ENCODE measurements at places on chromosomes 4 and X.

- no peak for DNase-seq
Observed at GRCh38 chrX:106286053-106286650, 118.0 kb downstream of the PWWP3B start.

DNA sequence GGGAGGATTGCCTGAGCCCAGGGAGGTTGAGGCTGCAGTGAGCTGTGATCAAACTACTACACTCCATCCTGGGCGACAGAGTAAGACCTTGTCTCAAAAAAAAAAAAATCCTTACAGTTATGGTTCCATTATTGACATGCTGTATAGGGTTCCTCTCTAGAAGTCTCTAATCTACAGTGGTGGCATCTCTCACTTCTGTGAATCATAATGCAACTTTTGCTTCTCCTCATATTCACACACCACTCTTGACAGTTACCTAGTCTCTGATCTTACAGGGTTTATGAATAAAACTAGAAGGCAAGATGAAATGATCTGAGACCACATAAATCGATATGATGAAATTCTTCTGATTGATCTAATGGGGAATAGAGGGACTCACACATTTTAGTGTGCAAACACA is 40.6 kb downstream of the DOCK11 start:
- no peak for DNase-seq

GRCh38 chrX:13845721-13846378 is 29.0 kb upstream of the GPM6B start:
- DNase-seq, result no peak

DNA sequence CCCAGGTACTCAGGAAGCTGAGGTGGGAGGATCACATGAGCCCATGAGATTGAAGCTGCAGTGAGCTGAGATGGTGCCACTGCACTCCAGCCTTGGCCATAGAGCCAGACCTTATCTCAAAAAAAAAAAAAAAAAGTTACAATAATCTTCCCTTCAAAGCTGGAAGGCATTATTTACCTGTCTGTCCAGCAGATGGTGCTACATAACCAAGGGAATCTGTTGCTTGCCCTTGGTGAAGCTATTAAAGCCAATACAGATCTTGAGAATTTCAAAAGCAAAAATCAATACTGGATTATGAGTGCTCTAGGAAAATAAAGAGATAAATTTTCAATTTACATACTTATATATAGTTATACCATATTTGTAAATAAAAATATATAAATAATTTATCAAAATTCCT is 25.9 kb downstream of the PKD2 start:
- no peak for DNase-seq

- DNase-seq, result no peak
Observed at GRCh38 chrX:46704767-46705386, 54.0 kb downstream of the SLC9A7 start.

GRCh38 chrX:45912316-45912715 is 632.9 kb downstream of the ZNF674 start:
- DNase-seq, result no peak

GRCh38 chrX:39883666-39884065 is 214.1 kb downstream of the BCOR start:
- DNase-seq, result no peak

GRCh38 chr4:35695003-35695402 is 549.3 kb downstream of the ARAP2 start:
- DNase-seq, result no peak

DNA sequence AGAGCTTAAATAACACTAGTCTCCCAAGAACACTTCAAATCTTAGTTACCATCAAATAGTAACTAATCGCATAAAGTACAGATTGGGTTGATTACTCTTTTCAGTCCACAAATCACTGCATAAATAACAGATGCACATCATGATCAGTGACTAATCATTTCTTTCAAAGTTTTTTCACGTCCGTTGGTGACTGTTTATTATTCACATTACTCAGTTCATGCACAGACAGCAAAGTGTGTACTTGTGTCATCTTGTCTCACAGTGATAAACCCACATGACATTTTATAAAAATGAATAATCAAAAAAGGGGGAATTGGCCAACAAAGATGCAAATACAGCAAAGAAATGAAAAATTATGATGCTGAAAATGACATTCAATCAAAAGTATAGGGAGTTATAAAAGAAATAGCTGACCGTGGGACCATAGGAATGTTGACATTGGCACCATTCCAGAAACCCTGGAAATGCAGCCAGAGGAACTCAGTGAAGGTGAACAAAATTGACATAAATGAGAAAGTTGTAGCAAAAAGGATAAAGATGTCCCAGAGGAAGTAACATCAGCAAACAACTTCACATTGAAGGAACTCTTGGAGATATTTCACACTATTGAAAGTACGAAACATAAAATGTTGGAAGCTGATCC is 161.5 kb downstream of the SOX3 start:
- no peak for DNase-seq

GRCh38 chr4:131531087-131531486 is 1618.0 kb upstream of the PCDH10 start:
- DNase-seq, result no peak

GRCh38 chrX:53682885-53683555 is 3.5 kb downstream of the HUWE1 start:
- no peak for DNase-seq

GRCh38 chr4:30783751-30784150 is 63.6 kb downstream of the PCDH7 start:
- no peak for DNase-seq

DNA sequence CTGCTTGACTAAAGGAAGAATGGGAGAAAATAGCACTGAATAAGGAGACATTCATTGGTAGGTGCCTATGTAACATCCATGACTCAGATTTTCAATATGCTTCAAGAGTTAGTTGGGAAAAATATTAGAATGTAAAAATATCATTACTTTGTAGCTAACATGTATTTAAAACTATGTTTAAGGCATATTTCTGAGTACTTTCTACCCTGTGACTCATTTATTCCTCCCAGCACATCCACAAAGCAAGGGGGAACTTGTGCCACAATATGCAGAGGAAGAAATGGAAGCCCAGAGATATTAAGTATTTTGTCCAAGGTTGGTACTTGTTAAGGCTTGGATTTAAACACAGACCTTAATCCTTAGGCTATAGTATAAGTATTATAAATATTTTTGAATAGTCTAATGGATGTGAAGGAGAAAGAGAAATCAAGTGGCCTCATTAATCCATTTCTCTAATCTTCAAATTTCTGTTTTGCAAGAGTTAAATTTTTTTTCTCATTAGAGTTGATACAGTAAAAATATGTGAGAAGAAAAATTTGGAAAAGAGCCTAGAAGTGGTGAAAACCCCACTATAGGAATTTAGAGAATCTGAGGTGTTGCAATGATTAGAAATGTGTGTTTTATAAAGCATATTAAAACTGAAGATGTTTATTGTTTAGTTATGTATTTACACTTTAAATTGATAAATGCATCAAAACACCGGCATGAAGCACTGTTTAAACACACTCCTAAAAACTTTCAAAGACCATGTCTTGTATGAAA is 149.3 kb upstream of the GYPA start:
- DNase-seq, result no peak

Measured in right renal cortex interstitium (tissue), 3 donors.